Inflammatory macrophage (primary cell): ENCODE measurements at places on chromosomes 7 and 10.
A peak's percentile ranks its signal among the peaks of the same experiment; 100 is the strongest.

GRCh38 chr10:61993711-61994401 is 92.4 kb downstream of the ARID5B start:
- DNase-seq, result no peak

- no peak for DNase-seq
Measured at GRCh38 chr10:18607503-18608378, 43.6 kb downstream of the NSUN6 start.

GRCh38 chr10:89471110-89471809 is 56.9 kb downstream of the IFIT5 start:
- DNase-seq, result no peak

- peak; percentile 54 for DNase-seq
Measured at GRCh38 chr7:25134358-25135010, 9.4 kb upstream of the CYCS start.

DNA sequence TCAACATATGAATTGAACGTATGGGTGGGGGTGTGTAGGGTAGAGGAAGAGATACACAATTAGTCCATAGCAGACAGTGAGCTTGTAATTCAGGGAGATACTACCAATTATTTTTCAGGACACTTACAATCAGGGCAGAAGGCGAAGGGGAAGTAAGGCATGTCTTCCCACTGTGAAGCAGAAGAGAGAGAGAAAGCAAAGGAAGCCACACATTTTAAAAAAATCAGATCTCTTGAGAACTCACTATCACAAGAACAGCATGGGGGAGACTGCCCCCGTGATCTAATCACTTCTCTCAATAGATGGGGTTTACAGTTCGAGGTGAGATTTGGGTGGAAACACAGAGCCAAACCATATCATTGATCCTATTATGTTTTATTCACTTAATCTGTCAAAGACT is 116.4 kb upstream of the RPA3 start:
- no peak for DNase-seq

DNA sequence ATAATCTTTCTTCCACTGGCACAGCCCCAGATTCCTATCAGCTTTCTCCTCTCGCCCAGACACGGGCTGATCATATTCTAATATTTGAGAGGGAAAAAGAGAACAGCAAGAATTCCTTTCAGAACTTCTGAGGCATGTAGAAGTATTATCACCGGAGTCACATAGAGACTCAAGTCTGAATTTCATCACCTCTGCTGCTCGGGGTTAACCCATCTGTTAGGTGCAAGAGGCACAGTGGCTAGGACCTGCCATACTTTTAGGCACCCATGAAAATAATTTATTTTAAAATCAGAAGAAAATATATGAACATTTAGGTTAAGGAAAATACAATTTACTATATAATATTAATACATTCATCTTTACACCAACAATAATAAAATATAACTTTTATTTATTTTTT is 21.0 kb downstream of the PANK1 start:
- no peak for DNase-seq

DNA sequence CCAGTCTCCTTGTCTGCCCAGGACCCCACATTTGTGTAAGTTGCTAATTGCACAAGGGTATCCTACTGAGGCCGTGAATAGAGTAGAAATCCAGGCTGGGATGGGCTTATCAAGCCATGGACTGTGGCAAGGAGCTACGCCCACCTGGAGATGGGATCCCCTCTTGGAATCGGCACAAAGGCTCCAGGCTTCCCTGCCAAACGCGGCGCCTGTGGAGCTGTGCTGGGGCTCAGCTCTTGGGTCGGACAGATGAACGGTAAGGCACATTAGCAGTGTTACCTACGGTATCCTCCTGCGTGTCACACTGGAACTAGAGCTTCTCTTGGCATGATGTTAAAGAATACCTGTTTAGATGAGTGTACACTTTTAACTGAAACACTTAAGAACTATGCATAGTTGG is 196.7 kb downstream of the CELF2 start:
- no peak for DNase-seq

- no peak for DNase-seq
Measured at GRCh38 chr10:117275121-117275520, 34.2 kb downstream of the SLC18A2 start.

DNA sequence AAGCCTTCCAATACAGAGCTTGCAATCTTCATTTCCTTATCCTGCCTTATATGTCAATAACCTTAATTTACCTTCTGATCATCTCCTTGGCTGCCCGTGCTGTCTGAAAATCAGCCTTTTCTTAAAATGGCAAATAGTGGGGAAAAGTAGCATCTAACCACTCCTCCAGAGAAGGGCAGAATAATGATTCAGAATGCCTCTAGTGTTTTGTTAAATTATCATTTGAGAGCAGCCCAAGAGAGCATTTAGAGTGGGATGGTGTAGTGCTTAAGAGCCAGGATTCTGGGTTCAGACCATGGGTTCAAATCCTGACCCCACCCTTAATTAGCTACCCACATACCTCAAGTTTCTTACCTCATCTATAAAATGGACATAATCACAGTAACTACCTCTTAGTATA is 4.6 kb upstream of the TMEM139 start:
- DNase-seq, result no peak

DNA sequence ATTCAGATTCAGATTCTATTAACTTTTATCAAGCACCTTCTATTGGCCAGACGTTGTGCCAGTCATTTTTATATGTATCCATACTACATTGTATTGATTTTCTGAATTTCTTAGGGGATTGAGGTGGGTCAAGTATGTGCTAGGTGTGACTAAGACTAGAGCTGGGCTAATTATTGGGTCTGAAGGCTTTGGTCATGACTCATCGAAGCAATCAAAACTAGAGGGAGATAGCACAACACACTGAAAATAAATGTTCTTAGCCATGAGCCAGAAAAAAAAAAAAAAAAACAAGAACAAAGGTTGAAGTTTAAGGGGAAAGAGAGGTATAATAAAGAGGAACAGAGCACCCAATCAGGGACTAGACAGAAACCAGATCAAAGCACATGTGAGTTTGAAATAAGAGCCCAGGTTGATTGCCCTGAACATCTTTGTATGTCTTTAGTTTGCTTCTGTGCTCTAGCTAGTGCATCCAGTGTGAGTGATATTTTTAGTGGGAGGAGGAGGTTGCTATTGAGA is 171.6 kb upstream of the FOXP2 start:
- DNase-seq, result no peak

DNA sequence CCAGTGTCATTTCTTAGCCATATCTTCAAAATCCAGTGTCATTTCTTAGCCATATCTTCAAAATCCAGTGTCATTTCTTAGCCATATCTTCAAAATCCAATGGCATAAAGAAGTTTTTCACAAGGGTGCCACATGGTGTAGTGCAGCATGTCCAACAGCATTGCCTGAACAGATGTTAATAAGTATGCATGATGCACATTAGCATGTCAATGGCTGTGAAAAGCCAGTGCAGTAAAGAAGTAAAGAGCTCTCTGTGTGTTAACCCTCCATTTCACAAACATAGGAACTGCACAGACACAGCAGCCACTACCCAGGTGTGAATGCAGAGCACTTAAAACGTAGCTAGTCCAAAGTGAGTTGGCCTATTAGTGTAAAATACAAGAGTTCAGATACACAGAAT is 89.8 kb downstream of the GNAI1 start:
- no peak for DNase-seq

GRCh38 chr10:106341356-106341755 is 823.1 kb downstream of the SORCS1 start:
- no peak for DNase-seq

- no peak for DNase-seq
Measured at GRCh38 chr10:97684866-97685394, 2.1 kb downstream of the AVPI1 start.
